DMS153 (cell line): ENCODE measurements at places on chromosomes 6 and 20.

GRCh38 chr6:112833581-112834131 lies 486.5 kb downstream of the RFPL4B start:
- DNase-seq: no peak

DNA sequence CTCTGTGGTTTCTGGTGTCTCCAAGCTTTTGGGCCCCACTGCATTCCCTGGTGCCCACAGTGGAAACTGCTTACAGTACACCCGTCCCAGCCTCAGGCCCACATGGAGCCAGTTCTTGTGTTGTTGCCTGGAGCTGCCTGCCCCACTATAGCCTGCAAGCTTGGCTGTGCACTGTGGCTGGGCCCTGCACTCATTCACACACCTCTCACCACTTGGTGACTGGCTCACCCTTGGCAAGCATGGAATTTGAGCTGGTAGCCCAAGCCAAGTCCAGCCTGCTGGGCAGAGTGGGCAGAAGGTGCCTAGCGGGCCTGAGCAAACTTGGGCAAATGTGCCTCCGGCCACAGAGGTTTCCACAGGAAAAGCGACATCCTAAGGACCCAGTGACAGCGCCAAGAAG lies 472.3 kb downstream of the MMUT start:
- DNase-seq: no peak

- DNase-seq: no peak
Observed at GRCh38 chr6:36515844-36516243, 31.4 kb downstream of the STK38 start.

DNA sequence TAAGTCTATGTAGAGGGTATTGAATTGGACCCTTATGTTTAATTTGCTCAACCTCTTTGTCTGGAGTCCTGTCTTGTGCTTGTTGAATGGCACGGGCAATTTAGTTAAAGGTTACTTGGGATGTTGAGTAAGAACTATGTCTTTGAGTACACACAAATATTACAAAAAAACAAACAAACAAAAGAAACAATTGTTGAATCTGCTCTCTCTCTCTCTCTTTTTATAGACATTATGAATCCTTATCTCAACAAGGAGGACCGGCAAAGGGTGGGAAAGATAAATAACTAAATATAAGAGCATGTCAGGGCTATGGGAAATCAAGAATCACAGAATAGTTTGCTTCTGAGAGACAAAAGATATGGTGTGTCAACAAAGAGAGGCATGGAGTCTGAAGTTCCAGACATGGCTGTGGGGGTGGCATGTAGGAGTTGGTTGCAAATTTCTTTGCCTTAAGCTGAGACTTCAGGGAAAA lies 608.6 kb downstream of the UTRN start:
- DNase-seq: no peak

GRCh38 chr6:3340358-3340802 lies 81.6 kb downstream of the PSMG4 start:
- no peak for DNase-seq

DNA sequence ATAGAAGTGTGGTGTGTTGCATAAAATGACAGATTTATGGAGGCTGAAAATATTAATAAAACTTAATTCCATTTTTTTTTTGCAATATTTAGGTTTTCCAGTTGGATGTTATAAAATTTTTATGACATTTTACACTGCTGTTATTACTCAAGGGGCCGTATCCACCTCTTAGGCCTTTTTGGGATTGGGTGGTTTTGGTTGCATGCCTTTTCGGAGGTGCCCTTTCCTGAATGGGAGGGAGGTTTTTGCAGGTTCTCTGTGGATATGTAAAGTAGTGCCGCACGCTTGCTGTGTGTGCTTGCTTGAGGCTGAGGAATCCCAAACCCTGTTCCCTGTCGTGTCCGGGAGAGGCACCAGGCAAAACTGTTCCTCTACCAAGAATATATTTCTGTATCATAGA lies 6.8 kb downstream of the ARID1B start:
- no peak for DNase-seq

DNA sequence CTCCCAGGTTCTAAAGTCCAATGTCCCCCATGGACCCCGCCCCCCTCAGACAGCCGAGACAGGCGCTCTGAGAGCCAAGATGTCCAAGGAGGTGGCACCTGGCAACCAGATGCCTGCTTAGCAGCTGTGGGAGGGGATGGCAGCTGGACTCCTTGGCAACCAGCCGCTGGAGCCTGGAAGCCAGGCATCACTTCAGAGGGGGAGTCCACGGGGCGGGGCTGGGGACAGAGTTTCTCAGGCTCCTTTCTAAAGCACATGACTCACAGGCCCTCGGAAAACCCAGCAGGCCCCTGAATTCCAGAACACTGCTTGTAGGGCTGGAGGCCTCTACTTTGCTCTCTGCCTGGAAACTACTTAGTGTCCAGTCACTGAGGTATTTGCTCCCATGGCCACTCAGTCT lies 51.5 kb downstream of the PREX1 start:
- DNase-seq: no peak

GRCh38 chr20:2125474-2126112 lies 24.0 kb downstream of the STK35 start:
- no peak for DNase-seq

GRCh38 chr6:125868252-125868651 lies 77.5 kb downstream of the NCOA7 start:
- no peak for DNase-seq

DNA sequence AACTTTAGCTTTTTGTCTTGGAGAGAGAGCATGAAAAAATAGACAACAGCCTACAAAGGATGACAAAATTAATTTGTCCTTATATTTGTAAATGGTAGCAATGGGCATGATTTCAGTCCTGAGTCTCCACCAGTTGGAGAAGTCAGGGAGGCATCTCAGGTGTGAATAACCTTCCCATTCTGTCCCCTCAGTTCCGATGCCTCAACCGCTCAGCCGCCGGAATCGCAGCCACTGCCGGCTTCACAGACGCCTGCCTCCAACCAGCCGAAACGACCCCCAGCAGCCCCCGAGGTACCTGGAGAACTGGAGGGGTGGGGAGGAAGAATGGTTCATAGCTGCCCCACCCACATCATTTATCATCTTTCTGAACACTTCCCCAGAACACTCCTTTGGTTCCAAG lies 3.6 kb downstream of the PRRC2A start:
- DNase-seq: no peak

- DNase-seq: no peak
Observed at GRCh38 chr20:5056801-5057599, 55.7 kb upstream of the SLC23A2 start.

GRCh38 chr6:77650098-77650663 lies 2.7 kb upstream of the MEI4 start:
- DNase-seq: no peak

DNA sequence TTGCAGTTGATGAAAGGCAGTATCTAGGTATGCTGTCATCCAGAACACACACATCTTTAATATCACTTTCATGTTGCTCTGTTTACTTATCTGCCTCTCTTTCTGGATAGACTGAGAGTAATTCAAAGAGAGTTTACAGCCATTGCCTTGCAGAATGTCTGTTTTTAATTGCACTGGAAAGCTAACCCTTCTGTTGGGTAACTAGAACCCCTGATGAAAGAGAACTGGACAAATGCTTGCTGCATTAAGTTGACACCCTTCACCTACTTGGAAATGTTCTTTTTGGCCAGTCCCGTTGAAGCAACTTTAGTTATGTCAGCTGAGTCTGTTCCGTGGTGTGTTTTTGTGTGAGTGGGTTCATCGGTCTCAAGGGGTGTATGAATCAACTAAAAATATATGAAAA lies 383.8 kb upstream of the CITED2 start:
- DNase-seq: no peak

DNA sequence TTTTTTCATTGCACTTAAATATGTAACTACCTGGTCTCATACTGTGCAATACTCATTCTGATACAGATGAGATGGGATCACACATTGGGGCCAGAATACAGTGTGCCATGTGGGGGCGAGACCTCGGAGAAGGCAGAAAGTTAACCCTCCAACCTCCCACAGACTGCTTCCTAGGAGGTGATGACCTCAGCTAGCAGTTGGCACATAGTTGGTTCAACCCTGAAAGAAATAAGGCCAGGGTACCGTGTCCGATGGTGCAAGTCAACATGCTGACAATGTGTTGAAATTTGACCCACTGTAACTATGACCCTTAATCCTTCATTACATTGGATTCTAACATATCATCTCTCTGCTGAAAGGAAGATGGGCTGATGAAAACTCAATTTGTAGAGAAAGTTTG lies 61.9 kb downstream of the GJA10 start:
- no peak for DNase-seq

- DNase-seq: no peak
Observed at GRCh38 chr6:143555582-143555981, 44.1 kb upstream of the FUCA2 start.

GRCh38 chr6:116766506-116767176 lies 1.1 kb upstream of the FAM162B start:
- DNase-seq: no peak

- no peak for DNase-seq
Observed at GRCh38 chr6:30983439-30983838, at the start of gene MUC21. TSS of gene MUC21 (plus strand) at chr6:30983718. CDS start at chr6:30983959, 241 bp downstream.

GRCh38 chr20:33648396-33649004 lies 13.6 kb upstream of the C20orf144 start:
- DNase-seq: no peak

DNA sequence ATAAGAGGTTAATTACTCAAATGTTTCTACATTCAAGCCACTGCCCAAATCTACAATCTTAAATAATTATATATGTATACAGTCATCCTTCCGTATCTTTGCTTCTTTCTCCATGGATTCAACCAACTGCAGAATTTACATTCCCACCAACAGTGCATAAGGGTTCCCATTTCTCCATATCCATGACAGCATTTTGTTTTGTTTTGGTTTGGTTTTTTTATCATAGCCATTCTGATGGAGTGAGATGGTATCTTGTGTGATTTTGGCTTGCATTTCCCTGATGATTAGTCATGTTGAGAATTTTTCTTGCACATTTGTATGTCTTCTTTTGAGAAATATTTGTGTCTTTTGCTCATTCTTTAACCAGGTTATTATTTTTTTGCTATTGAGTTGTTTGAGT lies 198.5 kb downstream of the C6orf118 start:
- DNase-seq: no peak

GRCh38 chr6:32047084-32047478 lies 8.9 kb downstream of the CYP21A2 start:
- no peak for DNase-seq

DNA sequence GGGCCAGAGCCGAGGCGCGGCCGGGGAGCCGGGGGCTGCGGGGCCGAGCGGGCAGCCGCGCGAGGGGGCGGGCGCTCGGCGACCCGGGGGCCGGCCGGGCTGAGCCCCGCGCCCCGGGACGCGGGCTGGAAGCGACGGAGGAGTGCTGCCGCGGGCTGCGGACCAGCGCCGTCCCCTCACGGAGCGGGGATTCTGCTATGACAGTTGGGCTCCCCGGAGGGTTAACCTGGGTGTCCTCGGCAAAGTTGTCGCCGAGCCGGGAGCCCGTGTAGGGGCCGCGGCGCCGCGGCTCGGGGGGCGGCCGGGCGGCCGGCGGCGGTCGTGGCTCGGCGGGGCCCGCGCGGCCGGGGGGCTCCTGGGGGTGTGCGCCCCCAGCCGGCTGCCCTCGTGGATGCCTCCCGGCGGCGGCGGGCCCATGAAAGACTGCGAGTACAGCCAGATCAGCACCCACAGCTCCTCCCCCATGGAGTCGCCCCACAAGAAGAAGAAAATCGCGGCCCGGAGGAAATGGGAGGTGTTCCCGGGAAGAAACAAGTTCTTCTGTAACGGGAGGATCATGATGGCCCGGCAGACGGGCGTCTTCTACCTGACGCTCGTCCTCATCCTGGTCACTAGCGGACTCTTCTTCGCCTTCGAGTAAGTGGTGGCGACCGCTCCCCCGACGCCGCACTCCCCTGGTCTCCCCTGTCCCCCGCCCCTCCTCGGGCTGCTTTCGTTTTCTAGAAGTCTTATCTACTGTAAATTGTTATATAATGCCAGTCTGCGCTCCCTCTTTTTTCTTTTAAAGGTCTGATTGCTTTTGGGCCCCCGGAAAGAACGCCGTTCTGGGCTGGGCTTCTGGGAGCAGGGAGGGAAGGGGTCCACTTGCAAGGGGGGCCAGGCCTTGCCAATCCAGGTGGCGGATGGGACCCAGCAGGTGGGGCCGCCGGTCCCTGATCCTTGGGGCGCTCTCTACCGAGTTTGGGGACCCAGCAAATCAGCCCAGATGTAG lies 936 bp downstream of the ZDHHC14 start:
- DNase-seq: no peak

- DNase-seq: no peak
Observed at GRCh38 chr20:23050076-23050838, 785 bp upstream of the THBD start.

DNA sequence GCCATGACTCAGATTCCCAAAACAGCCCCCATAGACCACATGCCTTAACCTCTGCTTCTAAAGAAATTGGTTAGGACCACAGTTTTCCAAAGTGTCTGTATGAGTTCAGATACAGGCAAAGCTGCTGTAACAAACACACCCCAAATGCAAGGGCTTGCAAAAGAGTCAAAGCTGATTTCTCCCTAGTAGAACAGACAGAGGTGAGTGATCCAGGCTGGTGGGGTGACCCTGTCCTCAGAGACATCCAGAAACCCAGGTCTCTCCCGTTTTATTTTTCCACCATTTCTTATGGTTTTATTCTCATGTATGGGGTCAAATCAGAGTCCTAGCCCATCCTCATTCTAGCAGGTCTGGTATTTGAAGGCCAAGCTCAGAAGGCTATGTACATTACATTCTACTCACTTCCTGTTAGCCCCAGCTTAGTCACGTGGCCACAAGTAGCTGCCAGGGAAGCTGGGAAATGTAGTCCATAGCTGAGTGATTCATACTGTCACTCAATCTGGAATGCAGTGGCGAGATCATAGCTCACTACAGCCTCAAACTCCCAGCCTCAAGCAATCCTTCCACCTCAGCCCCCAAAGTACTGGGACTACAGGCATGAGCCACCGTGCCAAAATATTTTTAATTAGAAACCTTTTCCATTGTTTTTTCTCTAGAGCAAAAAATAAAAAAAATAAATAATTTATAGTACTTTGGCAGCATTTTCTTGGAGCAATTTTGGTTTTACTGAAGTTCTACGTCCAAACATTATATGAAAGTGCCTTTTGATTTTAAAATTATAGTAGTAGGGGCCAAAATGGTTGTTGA lies 175.2 kb downstream of the ZMYND8 start:
- DNase-seq: peak; percentile 35

GRCh38 chr6:112770308-112770707 lies 423.2 kb downstream of the RFPL4B start:
- DNase-seq: no peak

- no peak for DNase-seq
Observed at GRCh38 chr20:47764154-47764733, 21.0 kb downstream of the SULF2 start.

DNA sequence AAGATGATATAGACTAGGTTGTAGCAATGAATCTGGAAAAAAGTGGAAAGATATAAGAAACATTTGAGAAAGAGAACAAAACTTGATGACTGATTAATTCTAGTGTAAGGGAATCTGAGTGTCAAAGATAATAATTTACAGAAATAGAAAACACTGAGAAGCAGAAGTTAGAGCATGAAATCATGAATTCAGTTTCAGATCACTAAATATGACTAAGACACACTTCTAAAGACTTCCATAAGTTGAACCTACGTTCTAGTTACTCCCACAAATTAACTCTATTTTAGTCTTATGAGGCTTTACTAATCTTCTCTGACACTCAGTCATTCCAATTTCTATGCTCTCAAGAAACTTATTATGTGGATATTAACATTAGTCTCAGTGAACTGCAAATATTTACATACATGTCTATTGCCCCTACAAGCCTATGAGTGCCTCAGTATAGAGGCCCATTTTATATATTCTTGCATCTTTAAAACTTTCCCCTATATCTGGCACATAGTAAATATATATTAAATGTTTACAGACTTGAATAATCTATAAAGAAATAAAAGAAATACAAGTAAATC lies 30.4 kb downstream of the IBTK start:
- no peak for DNase-seq
